ENCODE measurements at places on chromosomes 1 and 21.

DNA sequence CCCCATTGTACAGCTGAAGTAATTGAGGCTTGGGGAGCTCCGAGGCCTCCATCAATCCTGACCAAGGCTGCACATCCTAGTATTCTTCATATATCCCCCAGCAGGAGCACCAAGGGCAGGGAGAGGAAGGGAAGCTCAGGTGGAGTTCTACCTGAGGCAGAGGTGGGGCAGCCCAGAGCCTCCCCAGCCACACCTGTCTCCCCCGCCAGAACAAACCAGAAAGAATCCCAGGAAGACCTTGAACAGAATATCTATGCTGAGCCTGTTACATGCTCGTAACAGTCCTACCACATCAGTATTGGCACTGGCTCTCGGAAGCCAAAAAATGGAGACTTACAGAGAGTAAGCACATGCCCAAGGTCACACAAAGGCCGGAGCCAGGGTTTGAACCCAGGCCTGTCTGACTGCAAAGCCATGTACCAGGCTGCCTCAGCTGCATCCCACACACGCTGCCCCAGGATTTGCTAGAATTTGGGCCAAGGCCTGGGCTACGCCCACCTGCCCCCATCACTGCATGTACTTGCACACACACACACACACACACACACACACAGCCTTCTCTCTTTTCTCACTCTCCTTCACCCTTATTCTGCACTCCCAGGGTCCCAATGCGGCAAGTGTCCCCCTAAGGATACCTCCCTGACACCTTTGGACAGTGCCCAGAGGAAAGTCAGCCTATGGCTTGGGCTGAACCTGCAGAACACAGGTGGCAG, 4.5 kb downstream of the E2F2 start:
- DNase-seq, result no peak

DNA sequence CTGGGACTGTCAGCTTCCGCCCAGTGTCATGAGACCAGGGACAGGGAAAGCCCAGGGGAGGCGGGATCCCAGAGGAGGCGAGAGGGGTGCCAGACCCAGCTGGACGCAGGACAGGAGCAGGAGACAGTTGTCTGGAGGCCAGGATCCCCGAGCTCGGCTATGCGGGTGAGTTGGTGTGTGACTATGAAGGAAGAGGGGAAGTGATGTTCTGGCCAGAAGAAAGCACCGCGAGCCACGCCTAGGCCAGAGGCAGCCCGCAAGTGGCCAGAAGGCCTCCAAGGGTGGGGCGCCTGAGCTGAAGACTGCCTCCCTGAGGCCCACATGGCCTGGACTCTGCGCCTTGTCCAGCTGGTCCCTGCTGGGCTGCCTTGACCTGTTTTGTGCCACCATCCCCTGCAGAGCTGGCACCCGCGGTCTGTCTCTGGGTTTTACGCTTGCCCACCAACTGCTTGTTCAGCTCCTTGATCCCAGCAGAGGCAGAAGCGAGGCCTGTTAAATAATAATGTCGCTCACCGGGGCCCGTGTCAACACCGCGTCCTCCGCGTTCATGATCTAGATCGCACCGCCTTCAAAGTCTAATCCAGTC, 85.2 kb upstream of the ACTL8 start:
- no peak for DNase-seq

- no peak for DNase-seq
Observed at GRCh38 chr1:44316231-44316759, 38.8 kb downstream of the ERI3 start.

DNA sequence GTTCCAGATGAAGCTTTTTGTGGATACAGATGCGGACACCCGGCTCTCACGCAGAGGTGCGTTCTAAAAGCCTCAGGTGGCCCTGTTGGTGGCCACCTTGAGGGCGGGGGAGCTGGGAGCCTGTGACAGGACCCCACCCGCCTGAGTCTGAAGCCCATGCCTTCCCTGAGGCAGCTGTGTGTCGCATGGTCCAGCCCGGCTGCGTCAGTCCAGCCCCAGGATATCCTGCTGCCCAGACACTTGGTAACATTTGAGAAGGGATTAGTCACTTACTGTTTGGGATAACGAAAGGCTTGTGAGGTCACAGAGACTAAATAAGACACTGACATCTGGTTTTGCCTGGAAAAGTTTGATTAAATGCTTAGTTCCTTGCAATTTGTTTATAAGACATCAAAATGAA, 68.9 kb downstream of the UCK2 start:
- no peak for DNase-seq
